ENCODE measurements at places on chromosomes 4 and X.

GRCh38 chr4:138200236-138200590 is 41.9 kb downstream of the SLC7A11 start:
- DNase-seq = no peak

DNA sequence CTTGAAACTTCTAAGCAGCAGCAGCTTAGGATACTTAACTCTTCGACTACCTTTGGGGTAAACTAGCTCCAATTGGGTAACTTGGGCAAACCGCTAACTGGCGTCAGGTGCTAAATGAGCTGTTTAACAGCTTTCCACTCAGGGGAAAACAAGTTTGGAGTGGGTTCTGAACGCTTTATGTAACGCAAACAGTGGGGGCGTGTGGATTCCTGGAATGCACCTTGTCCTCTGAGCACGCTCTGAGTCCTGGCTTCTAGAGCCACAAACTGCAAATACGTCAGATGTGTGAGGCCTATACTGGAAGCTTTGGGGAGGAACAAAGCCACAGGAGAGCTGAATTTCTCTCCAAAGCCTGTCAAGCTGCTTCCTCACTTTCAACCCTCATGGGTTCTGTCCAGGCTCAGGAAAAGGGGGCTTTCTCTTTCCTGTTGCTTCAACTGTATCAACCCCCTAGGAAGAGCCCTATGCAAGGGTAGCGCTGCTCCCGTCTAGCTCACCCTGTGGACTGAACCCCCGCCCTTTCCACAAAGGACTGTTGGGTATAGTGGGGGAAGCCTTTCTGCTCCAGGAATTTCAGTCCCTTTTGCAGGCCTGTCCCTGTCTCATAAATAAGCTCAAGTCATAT is 4.5 kb upstream of the WDR1 start:
- no peak for DNase-seq

DNA sequence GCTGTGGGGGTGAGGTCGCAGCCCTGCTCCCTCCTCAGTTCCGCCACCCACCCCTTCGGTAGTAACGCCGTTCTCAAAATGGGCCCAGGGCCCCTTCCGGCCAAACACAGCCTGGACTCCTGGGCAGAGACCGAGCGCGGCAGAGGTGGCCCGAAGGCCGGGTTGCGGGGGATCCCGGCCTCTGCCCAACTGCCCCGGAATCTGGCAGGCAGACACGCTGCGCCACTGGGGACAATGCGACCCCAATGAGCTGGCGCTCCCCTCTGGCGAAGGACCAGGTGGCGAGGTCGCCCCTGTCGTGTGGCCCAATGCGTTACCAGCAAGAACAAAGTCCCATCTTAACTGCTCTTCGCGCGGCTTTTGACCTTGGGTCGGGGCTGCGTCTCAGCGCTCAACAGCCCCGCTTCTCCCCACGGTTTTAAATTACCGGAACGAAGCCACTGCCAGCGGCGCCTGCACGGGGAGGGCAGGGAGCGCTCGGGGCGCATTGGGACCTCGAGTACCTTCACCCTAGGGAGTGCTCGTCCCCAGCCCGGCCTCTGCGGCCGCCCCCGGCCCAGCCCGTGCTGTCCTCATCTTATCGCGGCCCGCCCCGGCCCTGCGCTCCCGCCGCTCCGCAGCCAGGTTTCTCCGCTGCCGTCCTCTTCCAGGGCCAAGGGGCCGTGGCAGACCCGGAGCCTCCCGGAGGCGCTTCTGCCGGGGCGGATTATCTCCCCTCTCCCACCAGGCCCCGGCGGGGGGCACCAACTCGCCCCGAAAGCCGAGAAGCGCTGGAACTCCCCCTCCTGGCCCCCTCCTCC is 22.2 kb upstream of the HMX1 start:
- no peak for DNase-seq

GRCh38 chr4:73998040-73999011 is at the start of gene CXCL5:
Gene CXCL5, minus strand, starts transcription at chr4:73998677. Its CDS starts 96 bp downstream, at chr4:73998581.
- peak; percentile 37 for DNase-seq
